ENCODE measurements at places on chromosomes 5 and 9. TPM values are rescaled to one million over a fixed set of nuclear protein-coding genes. Genes with fewer than 3 reads are reported as not detected.

- no peak for DNase-seq
These were observed 83.3 kb downstream of the ICE1 start for GRCh38 chr5:5505815-5506214.

- peak; percentile 88 for DNase-seq
These were observed 1.2 kb downstream of the MIER3 start for GRCh38 chr5:56950626-56951125.

DNA sequence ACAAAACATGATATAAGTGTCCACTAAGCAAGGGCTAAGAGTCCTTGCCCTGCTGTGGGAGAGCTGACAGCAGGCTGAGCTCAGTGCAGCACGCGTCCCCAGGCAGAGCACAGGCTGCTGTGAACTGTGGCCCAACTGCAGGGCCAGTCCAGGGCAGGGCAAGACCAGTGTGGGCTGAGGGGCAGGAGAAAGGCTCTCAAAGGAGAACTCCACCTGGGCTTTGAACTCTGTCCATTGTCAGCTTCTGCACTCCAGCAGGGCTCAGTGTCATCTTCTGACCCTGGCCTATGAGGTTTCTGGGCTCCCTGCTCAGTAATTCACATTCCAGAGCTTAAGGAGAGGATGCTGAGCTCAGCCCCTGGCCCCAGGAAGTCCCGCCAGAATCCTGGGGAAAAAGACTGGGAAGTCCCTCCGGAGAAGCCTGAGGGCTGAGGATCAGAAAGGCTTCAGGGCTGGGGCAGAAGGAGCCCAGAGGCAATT, 37.4 kb downstream of the LHFPL2 start:
- no peak for DNase-seq

GRCh38 chr5:169970911-169971765, 9.2 kb downstream of the INSYN2B start:
- peak; percentile 25 for DNase-seq

GRCh38 chr5:72746736-72747135, 69.7 kb upstream of the TNPO1 start:
- no peak for DNase-seq

GRCh38 chr5:106874974-106875373, 795.8 kb downstream of the EFNA5 start:
- no peak for DNase-seq

DNA sequence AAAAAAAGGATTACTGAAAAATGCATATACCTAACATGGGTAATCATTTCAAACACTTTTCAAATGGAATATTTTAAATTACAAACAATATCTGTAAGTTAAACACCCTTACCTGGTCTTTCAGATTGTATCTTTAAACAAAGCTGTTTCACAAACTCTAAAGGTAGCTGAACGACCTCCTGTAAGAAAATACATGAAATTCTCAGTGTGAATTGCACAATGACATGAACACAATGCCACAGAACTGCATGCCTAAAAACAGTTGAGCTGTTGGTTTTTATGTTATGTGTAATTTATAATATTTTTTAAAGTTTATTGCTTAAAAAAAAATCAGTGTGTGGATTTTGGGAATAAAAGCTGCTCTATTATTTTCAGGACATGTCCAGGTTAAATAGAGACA, 17.5 kb downstream of the IPPK start:
- no peak for DNase-seq

GRCh38 chr5:140338908-140339307, 7.5 kb downstream of the HBEGF start:
- no peak for DNase-seq

- no peak for DNase-seq
These were observed 16.0 kb upstream of the PHF19 start for GRCh38 chr9:120892748-120893610.

DNA sequence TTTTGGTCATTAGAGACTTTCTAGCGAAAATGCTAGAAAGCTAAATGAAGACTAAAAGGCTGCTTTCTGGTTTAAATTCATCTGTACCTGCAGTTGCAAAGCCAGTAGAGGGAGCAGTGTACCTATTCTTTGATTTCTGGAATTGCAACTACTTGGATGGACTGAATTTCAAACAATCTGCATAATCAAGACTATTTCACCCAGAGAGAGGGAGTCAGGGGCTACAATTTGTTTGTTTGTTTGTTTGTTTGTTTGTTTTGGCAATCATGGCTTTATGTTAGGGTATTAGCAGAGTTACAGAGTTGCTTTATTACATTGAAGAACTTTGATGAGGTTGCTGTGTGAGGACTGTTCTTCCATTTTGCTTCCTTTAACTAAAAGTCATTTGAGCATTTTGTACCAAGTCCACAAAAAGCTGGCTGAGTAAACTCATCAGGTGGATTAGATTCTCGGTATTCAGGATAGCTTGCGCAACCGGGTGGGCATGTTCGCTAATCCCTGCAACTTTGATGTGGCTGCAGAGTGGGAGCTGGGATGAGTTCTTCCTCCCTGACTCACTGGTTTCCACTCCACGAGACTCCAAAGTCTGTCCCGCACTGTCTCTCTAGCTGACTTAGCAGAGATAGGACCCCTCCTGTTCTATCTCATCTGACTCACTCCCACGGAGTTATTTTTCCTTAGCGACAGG, 80.0 kb upstream of the TUT7 start:
- DNase-seq: no peak

DNA sequence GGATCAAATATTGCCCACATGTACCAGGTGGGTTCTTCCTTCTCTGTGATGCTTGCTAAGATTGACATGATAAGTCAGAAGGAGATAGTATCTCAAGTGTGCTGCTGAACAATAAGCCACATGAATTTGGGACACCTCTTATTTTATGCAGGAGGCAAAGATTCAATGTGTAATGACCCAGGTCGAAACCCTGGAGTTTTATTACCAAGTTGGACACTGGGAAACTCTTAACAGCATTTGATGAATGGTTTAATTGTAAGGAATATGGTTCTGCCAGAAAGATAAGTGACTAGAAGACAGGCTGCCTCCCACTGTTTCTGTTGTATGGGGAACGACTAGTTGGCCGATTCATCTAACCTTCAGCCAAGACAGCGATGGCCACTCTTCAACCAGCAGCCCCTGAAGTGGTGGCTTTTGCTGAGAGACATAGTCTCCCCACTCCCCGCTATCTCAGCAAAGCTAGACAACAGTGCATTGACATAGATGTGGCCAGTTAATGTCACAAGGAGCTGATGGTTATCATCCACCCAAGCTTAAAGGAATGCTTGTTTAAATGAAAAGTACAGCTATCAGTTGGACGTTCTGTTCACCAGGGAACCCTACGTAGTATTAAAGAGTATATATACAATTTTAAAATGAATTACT, 407.7 kb downstream of the KDM4C start:
- no peak for DNase-seq

DNA sequence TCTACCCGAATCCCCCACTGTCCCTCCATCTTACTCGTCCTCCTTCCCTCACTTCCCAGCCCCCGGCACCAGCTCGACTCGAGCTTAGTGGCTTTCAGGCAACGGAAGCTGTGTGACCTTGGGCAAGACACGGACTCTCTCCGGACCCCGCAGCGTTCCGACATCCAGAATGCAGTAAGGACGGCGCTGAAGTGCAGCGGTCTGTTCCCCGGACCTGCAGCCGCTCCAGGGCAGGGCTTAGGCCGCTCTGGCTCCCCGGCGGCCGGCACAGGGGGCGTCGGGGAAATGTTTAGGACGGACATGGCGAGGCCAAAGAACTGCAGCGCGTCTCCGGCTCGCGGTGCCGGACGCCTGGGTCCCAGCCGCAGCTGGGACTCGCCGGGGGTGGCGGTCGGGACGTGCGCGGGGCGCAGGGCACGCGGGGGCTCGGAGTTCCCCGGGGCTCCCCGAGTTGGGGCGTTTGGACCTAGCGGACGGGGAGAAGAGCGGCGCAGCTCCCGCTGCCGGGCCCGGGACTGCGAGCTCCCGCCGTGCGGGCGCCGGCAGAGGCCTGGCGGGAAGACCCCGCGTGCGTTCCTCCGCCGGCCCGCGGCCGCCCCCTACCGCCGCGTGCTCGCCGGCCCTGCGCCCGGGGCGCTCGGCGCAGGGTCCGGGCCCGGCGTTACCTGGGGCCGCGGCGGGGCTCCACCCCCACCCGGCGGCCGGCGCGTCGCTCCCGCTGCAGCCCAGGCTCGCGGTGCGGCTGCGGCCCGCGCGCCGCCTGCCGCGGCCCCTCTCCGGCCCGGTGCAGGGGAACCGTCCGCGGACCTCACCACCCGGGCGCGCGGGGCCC, 5.6 kb upstream of the RNF44 start:
- peak; percentile 90 for DNase-seq

GRCh38 chr5:10250806-10251276, 761 bp downstream of the CCT5 start:
- no peak for DNase-seq

DNA sequence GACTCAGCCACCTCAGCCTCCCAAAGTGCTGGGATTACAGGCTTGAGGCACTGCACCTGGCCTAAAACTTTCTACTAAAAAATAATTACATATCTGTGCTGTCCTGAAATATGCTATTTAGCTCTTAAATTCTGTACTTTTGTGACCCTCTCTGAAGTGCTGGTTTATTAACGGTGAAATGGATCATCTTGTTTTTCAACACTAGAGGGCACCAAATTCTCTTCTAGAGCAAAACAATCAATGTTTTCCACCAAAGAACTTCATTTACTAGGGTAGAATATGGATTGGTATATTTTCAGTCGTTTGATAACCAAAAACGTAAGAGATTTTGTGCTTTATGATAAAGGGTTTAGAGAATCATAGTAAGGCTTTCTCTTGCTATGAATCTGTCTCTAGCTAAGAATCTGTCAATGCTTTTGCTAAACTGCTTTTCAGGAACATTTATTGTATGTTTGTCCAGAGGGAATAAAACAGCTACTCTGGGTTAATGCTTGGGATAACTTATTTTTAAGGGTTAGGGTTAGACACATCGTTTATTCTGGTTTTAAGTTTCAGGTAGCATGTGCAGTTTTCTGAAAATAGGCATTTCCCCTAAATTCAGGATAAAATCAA, 63.6 kb downstream of the RNF180 start:
- no peak for DNase-seq

- DNase-seq: no peak
These were observed 12.2 kb upstream of the MEGF9 start for GRCh38 chr9:120726484-120726883.

DNA sequence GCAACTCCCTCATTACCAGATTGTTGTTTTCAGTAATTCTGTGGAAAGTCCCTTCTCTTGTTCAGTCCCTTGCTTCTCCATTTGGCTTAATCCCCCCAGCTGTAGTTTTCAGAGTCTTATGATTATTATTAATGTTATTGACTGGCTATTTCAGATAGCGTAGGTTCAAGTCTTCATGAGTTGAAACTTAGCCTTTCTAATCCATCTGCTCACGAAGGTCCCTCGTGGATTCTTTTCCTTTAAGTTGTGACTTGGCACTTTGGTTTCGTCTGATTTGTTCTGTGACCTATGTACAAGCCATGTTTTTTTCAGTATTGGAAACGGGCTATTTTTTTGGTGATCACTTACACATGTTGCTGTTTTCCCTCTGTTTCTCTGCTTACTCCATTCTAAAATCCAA, 260.3 kb downstream of the TMEM167A start:
- DNase-seq: no peak

DNA sequence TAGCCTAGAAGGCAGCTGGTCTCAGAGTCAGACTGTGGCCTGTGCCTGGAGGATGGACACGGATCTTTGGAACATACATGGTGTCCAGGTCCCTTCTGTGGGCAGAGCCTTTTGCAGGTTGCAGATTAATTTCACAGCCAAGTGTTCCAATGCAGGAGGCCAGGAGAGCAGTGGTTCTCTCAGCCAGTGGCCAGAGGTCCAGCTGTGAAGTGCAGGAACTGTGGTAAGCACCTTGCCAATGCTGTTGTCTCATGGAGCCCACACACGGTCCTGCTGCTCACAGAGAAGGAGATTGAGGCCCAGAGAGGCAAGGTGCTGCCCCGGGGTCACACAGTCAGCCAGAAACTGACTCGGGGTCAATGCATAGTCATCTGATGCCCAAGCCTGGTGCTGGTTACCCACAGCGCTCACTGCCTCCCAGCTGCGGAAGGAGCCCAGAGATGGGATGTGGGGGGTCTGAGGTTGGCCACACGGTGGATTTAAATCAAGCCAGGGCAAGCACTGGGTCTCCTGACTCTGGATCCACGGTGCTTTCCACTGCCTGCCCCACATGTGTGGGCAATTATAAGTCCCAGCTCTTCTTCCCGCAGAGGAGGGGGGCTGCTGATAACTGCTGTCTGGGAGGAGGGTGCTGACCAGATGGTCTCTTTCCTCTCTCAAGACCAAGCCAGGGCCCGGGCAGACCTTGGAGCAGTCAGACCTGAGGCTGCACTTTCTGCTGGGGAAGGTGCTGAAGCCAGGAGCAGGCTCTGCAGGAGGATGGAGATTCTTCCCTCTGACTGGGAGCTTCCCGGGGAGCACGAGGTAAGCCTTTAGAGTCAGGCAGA, 2.8 kb downstream of the PDGFRB start:
- DNase-seq: no peak

The ASPN gene
- 3.2 TPM for total RNA-seq

The PRRT1B gene
- 10.4 TPM for total RNA-seq

The SLC1A3 gene
- 46.9 TPM for total RNA-seq

The FBLL1 gene
- not detected for total RNA-seq

The HMCN2 gene
- total RNA-seq: 7.3 TPM

Measured in upper lobe of left lung (tissue), 6 donors.